ENCODE measurements at places on chromosomes 4 and X.

- DNase-seq: no peak
Measured at GRCh38 chr4:6732441-6733357, 16.7 kb downstream of the BLOC1S4 start.

GRCh38 chr4:69951602-69952001 is 13.9 kb downstream of the CSN2 start:
- DNase-seq: no peak

- no peak for DNase-seq
Measured at GRCh38 chr4:76749355-76749754, 148.6 kb downstream of the SOWAHB start.

DNA sequence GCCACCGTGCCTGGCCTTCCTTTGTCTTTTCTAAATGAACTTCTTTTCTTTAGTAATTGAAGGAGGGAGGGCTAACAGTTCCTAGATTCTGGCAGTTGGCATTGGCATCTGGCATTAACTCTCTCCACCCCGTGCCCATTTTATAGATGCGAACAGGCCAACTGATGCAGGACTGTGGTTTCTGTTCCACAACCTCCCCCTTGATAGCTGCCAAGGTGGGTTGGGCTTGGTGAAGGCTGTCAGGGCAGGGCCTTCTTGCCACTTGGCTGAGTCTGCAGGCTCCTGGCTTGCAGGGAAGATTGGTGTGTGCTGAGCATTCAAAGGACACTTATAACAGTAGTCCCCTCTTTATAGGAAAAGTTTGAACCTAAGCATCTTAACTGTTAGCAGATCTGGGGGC is 4.3 kb downstream of the SOWAHD start:
- DNase-seq: no peak
